Stimulated activated naive CD8-positive, alpha-beta T cell treated with anti-CD3 and anti-CD28 coated beads, Interleukin-15, Interleukin-2, amounts not matched to agents 100 U/mL and 50 U/mL, for 24 hours (primary cell): ENCODE measurements at places on chromosomes 4 and X.

DNA sequence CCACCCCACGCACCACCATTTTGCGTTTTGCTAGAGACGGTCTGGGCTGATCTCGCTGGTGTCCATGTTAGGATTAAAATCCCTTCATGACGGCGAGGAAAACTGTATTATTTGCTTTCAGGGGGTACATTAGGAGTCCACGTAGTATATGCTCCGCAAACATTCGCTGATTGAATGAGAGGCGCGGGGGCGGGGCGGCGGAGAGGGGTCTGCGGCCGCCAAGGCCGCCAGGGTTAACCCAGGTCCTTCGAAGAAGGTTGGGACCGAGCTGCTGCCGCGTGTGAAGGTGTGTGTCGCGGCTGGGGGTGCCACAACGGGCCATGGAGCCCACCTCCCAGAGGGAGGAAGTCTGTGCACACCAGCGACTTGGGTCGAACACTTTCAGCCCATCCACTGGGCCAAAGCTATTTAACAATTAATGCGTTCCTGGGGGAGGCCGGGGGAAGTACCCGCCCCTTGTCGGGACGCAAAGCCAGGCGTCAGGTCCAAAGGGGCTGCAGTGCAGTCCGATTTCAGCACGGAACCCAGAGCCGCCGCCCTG is 6.4 kb upstream of the PITX2 start:
- DNase-seq, result no peak

DNA sequence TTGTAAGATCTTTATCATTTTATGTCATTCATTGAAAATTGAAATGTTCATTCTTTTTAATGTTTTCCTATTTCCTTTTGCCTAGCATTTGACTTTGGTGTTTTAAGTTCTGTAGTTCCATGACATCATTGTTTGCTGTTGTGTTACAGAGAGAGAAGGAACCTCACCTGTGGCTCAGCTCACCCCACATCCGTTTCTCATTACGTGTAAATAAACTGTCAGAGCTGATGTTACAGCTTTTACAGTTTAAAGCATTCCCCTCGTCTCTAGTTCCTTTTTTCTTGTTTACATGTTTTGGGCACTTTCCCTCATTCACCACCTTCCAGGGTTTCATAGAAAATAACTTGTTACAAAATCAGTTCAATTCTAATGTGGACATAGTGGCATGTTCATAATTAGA is 137.2 kb downstream of the FNIP2 start:
- no peak for DNase-seq

GRCh38 chrX:115968436-115969252 is 201.9 kb upstream of the AGTR2 start:
- no peak for DNase-seq

DNA sequence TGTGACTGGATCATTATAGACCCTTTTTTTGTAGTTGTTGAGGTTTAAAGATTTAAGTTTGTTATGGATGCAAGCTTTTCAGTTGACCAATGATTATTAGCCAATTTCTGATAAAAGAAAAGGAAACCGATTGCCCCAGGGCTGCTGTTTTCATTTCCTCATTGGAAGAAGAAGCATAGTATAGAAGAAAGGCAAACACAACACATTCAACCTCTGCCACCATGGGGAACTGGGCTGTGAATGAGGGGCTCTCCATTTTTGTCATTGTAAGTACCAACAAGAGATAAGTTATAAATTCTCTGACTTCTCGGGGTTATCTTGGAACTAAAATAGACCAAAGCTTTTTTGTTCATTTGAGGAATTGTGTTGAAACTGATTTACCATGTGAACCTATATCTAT is at the start of gene CYBB:
Gene CYBB (plus strand): TSS at position 203 of the 400 bp plus-strand sequence. CDS start 19 bp downstream, at position 222.
- DNase-seq, result no peak

DNA sequence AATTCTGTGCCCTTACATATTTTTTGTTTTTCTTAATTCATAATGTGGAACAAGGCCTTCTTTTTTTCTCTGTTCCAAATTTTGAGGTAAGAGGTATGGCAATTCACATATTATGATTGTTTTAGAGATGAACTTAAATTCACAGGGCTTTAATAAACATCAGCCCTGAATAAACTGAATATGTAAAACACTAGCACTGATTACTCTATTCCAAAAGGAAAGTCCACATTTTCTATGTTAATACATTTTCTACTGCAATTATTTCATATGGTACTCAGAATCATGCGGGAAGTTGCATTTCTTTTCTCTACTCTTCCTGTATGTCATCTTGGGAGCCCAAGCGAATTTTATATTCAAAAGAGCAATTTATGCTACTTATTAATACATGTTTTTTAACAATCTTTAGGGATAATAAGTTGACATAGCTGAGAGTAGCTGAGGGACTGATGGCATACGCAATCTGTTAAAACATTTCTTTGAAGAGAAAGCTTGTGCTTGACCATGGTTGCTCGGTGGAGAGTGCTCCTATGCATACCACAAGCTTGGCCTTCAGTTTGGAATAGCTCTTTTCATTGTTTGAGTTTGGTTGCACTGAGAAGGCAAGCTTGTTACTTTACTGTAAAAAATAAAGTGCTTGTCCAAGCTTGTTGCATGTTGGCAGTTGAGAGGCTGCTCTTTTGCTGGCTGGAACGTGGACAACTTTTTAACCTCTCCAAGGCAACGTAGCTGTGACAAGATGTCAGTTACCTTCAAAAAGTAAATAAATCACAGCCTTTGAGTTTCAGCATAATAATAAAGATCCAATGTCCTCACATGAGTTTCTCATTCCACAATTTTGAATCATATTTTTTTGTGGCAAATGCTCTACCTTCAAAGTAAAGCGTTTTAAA is 196.3 kb upstream of the SPRY1 start:
- no peak for DNase-seq
